ENCODE measurements at places on chromosomes 2 and 18.

GRCh38 chr2:190488516-190489233 lies 45.8 kb downstream of the NEMP2 start:
- no peak for DNase-seq

- DNase-seq, result no peak
Observed at GRCh38 chr2:69729781-69730180, 12.2 kb upstream of the ANXA4 start.

GRCh38 chr2:60518567-60518966 lies 34.9 kb downstream of the BCL11A start:
- DNase-seq, result no peak

- DNase-seq, result no peak
Observed at GRCh38 chr2:110766291-110766690, 33.9 kb downstream of the ACOXL start.

- no peak for DNase-seq
Observed at GRCh38 chr2:3151153-3151918, 226.3 kb downstream of the EIPR1 start.

DNA sequence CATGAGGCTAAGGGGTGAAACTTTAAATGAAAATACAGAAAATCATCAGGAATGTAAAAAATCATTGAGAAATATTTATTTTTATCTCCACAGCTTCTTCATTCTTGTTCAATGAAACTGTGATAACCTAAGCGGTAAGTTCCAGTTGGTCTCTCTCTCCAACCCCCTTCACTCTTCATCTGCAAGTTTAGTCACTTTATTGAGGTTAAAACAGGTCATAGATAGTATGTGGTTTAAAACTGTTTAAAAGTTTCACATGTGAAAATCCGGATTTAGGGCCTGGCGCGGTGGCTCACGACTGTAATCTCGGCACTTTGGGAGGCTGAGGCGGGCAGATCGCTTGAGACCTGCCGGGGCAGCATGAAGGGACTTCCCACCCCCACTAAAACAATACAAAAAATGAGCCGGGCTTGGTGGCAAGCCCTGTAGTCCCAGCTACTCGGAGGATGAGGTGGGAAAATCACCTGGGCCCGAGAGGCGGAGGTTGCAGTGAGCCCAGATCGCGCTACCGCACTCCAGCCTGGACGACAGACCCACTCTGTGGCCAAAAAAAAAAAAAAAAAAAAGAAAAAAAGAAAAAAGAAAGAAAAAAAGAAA lies 1.6 kb upstream of the PHLPP1 start:
- DNase-seq, result no peak

- no peak for DNase-seq
Observed at GRCh38 chr2:55391615-55392242, 27.9 kb downstream of the CCDC88A start.

DNA sequence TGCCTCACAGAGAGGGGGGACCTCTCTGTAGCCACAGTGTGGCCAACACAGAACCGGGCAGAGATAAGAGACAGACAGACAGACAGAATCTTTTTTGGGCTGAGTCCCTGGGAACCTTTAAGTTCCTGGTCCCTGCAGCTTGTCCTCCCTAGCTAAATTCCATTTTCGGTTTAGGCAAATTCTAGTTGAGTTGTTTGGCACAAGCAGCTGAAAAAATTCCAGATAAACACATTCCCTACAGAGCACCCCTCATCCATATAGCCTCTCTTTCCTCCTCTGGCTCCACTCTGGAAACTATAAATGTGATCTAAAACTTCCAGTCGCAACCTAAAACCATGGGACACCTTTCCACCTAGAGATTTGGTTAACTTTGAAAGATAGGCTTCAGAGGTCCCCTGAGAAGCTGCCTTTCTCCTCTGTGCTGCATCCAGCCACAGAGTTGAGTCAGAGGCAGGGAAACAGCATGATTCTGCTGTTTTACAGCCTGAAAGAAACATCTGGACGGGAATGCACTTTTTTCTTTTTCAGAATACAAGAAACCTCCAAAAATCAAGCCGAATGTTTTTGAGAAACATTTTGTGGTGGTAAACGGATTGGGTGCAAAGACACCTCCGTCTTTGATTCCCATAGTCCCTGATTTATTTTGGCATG lies 30.9 kb downstream of the SLC4A3 start:
- DNase-seq, result no peak

- no peak for DNase-seq
Observed at GRCh38 chr2:231655894-231656293, 52.4 kb upstream of the PTMA start.

DNA sequence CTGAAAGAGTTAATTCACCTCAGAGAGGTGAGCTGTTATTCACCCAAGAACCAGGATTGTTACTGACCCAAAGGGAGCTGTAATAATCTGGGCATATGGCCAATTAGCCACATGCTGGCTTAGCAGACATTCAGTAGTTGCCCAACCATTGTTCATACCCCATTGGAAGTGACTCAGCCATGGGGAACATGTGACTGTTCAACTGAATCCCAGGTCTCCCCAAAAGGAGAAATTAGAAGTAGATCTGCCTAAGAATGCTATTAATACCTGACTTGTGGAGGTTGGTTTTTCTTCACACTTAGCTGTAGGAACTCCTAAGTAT lies 272.6 kb upstream of the UBE2E3 start:
- DNase-seq, result no peak

GRCh38 chr2:7289697-7290096 lies 372.5 kb downstream of the RNF144A start:
- DNase-seq, result no peak

DNA sequence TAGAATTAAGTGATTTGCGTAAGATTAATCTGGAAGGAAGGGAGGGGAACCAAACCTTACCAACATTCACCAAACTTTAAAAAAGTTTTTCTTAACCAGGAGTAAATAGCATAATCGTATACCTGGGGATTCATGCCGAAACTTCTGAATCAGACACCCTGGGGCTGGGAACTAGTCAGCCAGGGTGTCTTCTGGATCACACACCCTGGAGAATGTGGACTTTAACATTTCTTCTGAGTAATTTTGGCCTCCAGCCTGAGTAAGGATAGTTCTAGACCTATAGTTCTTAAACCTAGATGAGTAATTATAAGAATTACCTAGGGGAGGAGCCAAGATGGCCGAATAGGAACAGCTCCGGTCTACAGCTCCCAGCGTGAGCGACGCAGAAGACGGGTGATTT lies 44.1 kb upstream of the MEIS1 start:
- DNase-seq, result no peak

GRCh38 chr2:203886661-203887151 lies 19.1 kb downstream of the CTLA4 start:
- no peak for DNase-seq

- no peak for DNase-seq
Observed at GRCh38 chr2:217356781-217357180, 496.9 kb upstream of the TNP1 start.

DNA sequence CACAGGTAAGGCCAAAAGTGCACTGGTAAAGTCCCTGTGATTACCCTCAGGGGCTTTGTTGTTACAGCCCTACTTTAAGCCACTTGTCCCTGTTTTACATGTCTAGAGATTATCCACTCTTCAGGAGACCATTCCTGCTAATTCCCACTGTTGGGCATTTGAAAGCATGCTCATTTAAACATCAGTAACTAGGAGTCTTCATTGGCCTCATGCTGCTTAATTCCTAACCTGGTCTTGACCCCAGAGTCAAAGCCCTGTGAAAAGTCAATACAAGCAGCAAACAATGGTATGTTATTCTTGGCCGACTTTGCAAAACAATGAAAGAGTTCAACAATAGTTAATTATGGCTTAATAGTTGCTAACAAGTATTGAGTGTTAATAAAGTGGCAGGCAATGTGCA lies 23.2 kb downstream of the AFF3 start:
- DNase-seq, result no peak

- DNase-seq, result no peak
Observed at GRCh38 chr2:97713296-97714083, at the start of gene ZAP70. Gene ZAP70 (plus strand): TSS chr2:97713576. CDS start chr2:97724037, 10,461 bp downstream.

DNA sequence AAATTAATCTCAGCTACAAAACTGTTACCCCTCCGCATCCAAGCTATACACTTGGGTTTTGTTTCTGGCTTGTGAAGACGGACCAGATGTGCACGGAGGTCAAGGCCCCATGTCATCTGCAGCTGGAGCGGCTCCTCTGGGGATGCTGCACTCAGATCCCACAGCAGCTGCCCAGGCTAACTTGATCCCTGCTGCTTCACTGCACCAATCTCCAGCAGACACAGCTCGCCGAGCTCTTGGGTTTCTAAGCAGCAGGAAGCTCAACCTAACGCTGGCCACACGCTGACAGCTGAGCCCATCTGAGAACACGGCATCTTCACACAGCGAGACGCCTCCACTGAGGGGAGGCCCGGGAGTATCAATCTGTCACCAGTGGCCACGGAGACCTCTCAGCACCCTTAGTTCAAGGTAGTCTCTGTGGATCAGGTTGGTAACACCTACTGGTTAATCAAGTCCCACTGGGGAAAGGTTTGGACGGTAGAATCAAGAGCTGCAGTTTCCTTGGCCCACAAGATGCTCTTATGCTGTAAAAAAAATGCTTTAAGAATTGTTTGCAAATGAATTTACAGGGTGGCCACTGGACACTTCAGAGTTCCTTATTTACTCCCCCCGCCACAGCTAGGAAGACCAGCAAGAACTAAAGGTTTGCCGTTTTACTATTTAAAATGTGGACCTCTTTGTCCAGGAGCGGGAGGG lies 67.5 kb downstream of the EMILIN2 start:
- no peak for DNase-seq

GRCh38 chr18:77114415-77115191 lies 18.0 kb downstream of the MBP start:
- peak; percentile 29 for DNase-seq

DNA sequence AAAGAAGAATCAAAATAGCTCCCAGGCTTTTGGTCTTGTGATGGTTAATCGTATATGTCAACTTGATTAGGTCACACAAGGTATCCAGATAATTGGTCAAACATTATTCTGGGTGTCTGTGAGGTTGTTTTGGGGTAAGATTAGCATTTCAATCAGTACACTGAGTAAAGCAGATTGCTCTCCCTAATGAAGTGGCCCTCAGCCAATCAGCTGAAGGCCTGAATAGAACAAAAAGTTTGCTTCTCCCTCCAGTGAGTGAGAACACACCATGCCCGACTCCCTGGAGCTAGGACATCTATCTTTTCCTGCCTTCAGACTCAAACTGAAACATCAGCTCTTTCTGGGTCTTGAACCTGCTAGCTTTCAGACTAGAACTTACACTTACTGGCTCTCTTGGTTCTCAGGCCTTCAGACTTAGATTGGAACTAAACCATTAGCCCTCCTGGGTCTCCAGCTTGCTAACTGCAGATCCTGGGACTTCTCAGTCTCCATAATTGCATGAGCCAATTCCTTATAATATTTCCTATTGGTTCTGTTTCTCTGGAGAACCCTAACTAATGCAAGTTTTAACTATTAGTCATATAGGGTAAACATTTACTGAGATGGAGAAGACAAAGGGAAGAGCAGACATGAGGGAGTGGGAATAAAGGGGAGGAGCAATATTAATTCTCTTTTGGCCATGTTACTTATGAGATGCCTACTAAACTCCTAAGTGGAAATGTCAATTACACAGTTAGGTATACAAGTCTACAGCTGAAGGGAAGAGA lies 25.5 kb downstream of the LNPK start:
- DNase-seq, result no peak

- no peak for DNase-seq
Observed at GRCh38 chr2:238561230-238561629, 134.5 kb downstream of the ASB1 start.

DNA sequence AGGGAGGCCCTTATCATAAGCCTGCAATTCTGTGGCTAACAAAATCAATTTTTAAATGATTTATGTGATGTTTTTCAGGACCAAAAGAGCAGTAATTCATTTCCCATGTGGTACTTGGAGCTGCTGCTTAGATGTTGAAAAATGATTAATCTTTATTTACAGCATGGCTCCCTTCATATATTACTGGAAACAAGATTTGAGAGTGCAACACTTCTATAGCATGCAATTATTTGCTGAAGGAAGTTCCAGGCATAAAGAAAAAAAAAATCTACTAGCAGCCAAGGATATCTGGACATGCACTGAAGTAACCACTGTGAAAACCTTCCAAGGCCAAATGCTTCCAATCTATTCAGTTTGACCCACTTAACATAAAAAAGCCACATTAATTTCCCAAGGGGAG lies 186.3 kb downstream of the SLC8A1 start:
- no peak for DNase-seq

DNA sequence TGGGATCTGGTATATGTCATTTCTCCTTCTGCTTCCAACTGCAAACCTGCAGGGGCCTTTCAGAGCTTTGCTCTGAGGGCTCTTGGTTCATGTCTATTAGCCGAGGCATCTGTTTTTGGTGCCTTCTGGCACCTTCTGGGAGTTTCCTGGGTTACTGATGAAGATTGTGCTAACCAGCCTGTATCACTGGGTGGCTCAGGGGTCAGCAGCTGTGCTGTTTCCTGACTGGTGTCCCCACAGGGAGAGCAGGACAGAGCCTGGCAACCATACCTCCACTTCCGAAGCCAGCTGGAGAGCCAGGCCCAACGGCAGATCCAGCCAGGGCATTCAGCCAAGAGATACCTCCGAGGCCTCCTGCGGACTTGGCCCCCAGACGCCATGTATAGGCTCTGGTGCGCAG lies 17.5 kb downstream of the KIAA2012 start:
- no peak for DNase-seq

DNA sequence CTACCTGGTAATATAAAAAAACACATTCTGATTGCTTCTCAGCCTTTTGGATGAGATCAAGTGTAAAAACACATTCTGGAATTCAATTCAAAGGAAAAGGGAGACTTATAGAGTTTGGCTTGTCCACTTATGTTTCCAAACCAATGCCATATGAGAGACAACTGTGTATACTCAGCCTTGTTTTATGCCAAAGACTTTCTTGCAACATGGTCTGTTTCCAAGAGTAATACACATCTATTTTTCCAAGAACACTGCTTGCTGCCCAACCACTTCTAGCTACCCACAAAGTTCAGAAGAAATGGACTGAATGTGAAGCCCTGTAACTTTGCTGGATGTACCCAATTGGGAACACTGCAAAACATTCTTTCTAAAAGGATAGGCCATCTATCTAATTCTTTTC lies 48.0 kb upstream of the GRB14 start:
- DNase-seq, result no peak

- no peak for DNase-seq
Observed at GRCh38 chr2:125652280-125652679, 1003.7 kb upstream of the GYPC start.

DNA sequence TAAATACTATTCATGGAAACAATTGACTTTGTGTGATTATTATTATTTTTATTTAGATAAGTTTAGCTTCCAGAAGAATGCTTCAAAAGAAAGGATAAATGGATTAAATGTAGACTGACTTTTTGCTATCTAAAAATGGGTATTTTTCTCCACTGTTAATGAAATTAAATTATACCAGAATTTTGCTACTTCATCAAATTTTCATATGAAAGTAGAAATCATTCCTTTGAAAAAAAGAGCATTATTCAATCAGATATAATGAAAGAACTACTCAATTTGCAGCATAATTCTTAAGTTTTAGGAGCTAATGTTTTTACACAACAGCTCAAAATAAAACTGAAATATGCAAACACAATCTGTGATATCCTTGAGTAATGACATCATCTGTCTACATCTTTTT lies 1424.6 kb downstream of the DPP10 start:
- DNase-seq, result no peak
